SJSA1 (cell line): ENCODE measurements at places on chromosomes 6 and 20. TPM values are rescaled to one million over a fixed set of nuclear protein-coding genes. Genes with fewer than 3 reads are reported as not detected.
A peak's percentile ranks its signal among the peaks of the same experiment; 100 is the strongest.

GDAP1L1 gene
- not detected in 2 replicates for total RNA-seq

DNA sequence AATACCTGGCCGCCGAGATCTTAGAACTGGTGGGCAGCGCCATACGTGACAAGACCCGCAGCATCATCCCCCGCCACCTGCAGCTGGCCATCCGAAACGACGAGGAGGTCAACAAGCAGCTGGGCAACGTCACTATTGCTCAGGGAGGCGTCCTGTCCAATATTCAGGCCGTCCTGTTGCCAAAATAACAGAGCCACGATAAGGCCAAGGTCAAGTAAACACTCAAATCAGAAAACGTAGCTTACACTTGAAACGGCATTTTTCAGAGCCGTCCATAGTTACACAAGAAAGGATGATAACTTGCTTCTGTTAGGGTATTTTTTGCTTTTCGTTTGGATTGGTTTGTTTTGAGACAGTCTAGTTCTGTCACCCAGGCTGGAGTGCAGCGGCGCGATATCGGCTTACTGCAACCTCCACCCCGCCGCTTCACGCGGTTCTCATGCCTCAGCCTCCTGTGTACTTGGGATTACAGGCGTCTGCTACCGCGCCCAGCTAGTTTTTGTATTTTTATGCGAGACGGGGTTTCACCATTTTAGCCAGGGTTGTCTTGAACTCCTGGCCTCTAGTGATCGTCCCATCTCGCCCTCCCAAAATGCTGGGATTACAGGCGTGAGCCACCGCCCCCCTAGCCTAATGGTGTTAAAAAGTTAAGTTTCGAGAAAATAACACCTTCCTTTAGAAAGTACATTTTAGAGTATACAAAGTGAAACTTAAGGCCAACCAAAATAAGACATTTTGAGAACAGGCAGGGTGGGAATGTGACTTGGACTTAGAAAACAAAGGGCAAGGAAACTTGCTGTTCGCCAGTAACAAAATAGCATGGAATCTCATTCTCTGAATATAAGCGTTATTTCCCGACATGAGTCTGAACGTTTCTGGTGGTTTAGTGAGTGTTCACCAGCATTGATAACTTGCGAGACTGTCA is 42.8 kb upstream of the HFE start:
- peak overlapping the region; percentile 89 for H3K27ac ChIP-seq
- peak; percentile 69 for DNase-seq

DNA sequence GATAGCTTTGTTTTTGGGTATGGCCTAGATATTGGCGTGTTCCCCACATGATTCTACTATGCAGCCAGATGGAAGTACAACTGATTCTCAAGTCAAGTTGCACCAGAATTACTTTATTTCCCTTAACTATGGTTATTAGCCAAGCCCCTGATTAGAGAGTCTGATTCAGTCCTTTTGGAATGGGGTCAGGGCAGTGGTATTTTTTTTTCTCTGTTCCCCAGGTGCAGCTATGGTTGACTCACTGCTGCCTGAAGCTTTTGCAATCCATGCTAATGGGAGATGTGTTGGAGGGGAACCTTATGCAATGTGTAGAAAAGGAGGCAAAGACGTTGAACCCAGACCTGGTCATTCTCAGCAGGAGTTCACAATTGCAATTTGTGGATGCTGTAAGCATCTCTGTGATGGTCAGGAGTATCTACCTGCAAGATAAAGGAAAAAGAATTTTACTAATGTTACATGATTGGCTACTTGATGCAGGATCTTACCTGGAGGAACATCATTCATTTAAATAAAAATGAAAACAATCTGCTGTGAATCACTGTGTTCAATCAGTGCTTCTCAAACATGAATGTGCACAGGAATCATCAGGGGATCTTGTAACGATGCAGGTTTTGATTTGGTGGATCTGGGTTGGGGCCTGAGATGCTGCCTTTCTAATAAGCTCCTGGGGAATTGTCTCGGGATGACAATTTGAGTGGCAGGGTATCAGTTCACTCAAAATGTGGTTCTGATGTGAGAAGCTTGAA is 49.4 kb downstream of the PFDN4 start:
- H3K4me3 ChIP-seq: no peak overlapping the region
- H3K4me1 ChIP-seq: no peaks in the 10 kb centered on the region
- no peaks in the 10 kb centered on the region for H3K27me3 ChIP-seq

DNA sequence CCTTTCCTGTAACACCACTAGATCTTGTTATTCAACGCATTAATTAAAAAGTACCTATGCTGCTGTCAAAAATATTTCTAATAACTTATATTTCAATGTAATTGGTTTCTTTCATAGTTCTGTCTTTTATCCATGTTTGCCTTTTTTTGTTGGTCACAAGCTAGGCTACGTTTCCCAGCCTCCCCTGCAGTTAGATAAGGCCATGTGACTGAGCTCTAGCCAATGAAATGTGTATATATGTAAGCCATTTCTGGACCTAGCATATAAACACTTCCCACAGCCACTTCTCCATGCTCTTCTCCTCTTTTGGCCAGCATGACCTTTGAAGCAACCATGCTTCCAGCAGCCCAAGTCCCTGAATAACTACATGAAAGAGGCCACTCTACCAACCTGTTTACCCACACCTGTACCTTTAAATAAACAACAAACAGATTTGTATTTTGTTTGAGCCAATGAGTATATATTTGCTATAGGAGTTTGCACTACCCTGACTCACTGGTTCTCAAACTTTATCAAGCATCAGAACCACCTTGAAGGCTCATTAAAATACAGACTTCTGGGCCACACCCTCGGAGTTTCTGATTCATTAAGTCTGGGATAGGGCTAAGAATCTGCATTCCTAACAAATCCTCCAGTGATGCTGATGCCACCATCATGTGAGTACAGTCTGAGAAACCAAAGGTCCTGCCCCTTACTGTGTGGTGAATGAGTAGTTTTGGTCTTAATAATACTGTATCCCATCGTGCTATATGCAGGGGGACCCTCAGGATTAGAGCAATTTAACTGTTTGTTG is 45.6 kb upstream of the BEND6 start:
- H3K27me3 ChIP-seq: no peaks in the 10 kb centered on the region
- no peak overlapping the region for H3K27ac ChIP-seq
- no peak overlapping the region for H3K4me3 ChIP-seq
- no peaks in the 10 kb centered on the region for H3K36me3 ChIP-seq
- peaks cover 32% of the 10 kb centered on the region for H3K4me1 ChIP-seq
- no peak for DNase-seq

DNA sequence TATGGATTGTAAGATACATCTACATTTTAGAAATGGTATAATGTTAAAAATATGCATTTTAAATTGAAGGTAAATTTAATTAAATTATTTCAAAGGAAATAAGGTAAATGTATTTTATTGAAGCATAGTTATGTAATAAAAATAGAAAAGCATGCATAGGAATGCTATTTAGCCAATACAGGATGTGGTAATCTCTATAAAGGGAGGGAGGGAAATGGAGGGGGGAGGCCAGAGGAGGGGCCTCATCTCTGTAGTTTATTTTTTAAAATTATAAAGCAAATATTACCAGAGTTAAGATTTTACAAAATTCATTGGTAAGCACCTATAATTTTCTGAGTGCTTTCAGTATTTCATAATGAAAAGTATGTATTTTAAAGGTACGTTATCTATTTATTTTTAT is 27.2 kb downstream of the SLC16A10 start:
- DNase-seq: no peak
- H3K4me1 ChIP-seq: no peaks in the 10 kb centered on the region
- no peaks in the 10 kb centered on the region for H3K36me3 ChIP-seq
- H3K27ac ChIP-seq: no peak overlapping the region
- H3K27me3 ChIP-seq: peaks cover 8% of the 10 kb centered on the region; the same call in 1 of the 2 replicates

COL11A2 gene
- total RNA-seq: 0.32 TPM in 1 of 2 replicates, not detected in the other

- H3K27me3 ChIP-seq: no peaks in the 10 kb centered on the region
- H3K4me1 ChIP-seq: no peaks in the 10 kb centered on the region
- no peak overlapping the region for H3K4me3 ChIP-seq
- DNase-seq: no peak
These were observed 17.8 kb downstream of the ARMC12 start for GRCh38 chr6:35754452-35755277.

- H3K4me1 ChIP-seq: no peaks in the 10 kb centered on the region
- no peak overlapping the region for H3K4me3 ChIP-seq
- DNase-seq: no peak
- no peaks in the 10 kb centered on the region; the same call in 1 of the 2 replicates for H3K27me3 ChIP-seq
- H3K27ac ChIP-seq: no peak overlapping the region
These were observed 179.5 kb upstream of the SYNDIG1 start for GRCh38 chr20:24289737-24290481.

DNA sequence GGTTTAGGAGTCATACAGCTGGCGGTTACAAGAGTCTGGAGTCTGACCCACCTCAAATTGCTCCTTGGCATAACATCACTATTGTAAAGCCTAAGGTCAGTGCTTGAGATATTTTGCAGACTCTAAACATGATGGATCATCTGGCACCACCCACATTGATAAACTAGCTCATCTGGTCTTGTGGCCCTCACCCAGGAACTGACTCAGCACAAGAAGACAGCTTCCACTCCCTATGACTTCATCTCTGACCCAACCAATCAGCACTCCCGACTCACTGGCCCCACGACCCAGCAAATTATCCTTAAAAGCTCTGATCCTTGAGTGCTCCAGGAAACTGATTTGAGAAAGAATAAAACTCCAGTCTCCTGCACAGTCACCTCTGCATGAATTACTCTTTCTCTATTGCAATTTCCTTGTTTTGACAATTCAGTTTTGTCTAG is 115.9 kb downstream of the CD24 start:
- DNase-seq: peak; percentile 85
- peaks cover 22% of the 10 kb centered on the region for H3K4me1 ChIP-seq
- no peaks in the 10 kb centered on the region for H3K27me3 ChIP-seq
- H3K27ac ChIP-seq: peak overlapping the region; percentile 77
- no peaks in the 10 kb centered on the region for H3K36me3 ChIP-seq
